ENCODE measurements at places on chromosomes 13 and 19.

DNA sequence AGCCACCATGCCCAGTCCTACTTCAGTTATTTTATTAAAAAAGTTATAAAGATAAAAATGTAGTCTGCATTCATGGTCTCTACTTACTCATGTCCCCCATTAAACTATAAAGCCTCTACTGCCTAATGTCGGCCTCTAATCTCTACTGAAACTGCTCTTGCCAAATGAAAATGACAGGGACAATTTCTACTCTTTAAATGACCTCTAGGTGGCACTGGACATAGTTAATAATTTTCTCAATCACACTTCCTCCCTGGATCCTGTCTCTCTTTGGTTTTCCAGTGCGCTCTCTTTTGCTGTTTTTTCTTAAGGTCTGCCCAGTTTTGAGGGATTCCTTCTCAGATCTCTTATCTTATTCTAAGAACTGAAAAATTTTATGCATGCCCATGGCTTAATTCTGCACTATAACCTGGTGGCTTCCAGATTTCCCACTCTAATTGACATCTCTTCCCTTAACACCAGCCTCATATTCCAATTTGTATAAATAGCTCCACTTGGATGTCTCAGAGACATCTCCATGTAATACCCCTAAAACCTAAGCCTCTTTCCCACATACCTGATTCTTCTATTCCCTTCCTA, 54.3 kb downstream of the MTMR6 start:
- no peak for DNase-seq

- no peak for DNase-seq
Observed at GRCh38 chr19:3805859-3806258, 19.7 kb upstream of the MATK start.

- no peak for DNase-seq
Observed at GRCh38 chr19:30752876-30753275, 380.7 kb downstream of the ZNF536 start.

DNA sequence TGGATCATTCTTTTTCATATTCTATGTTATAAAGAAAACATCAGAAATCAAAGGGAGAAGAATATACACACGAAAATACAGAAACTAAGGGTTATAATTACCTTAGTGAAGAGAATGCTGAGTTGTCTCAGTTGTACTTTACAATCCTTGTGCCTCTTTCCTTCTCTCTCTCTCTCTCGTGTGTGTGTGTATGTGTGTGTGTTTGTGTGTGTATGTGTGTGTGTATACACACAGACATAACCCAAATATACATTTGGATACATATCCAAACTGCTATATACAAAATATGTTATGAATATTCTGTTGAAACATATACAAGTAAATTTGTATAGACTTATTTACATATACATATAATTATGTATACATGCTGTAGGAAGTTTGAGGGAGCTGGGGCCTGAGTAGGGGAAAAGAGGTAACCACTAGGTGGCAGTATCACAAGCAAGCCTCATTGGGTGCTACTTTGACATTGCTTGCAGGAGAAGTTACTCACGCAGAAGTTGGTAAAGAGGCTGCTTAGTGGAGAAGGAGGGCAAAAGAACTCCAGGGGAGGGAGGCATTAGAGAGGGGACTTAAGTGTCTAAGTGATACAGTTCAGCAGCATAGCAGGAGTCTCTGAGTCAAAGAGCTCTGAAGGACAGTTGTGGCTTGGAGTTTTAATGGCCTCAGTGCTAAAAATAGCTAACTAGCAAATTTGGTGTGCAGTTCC, 465.1 kb upstream of the PCDH20 start:
- no peak for DNase-seq
